ENCODE measurements at places on chromosomes 5 and 9.
A peak's percentile ranks its signal among the peaks of the same experiment; 100 is the strongest.

GRCh38 chr5:103620851-103621547 is 58.4 kb upstream of the NUDT12 start:
- no peak for DNase-seq

- no peak for DNase-seq
These were observed 88.6 kb upstream of the AGXT2 start for GRCh38 chr5:35136386-35136785.

DNA sequence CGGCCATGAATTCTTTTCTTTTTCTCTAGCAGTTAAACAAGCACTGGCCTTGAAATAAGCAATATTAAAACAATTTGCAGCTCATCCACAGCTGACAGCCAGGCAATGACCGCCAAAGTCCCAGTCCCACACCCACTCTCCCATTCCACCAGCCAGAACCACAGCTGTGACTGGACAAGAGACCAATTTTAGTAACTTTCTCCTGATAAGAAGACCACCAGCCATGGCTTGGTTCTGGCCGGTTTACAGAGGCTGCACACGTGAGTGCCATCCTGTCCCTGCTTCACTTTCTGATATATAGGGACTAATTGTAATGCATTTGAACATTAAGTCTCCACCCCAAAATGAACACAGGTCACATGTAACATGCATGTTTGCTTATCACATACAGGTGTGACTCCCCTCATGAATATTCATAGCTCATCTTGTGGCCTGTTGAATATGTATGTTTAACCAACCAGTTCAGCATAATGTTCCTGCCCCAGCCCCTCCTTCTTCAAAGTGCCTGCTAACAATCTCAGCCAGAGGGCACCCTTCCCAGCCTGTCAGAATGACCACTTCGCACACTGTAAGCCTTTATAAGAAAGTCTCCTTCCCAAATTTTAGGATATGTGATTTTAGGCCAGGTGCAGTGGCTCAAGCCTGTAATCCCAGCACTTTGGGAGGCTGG is 23.9 kb upstream of the FANCC start:
- DNase-seq: no peak

- DNase-seq: no peak
These were observed 44.7 kb upstream of the DMAC1 start for GRCh38 chr9:7844242-7844641.

DNA sequence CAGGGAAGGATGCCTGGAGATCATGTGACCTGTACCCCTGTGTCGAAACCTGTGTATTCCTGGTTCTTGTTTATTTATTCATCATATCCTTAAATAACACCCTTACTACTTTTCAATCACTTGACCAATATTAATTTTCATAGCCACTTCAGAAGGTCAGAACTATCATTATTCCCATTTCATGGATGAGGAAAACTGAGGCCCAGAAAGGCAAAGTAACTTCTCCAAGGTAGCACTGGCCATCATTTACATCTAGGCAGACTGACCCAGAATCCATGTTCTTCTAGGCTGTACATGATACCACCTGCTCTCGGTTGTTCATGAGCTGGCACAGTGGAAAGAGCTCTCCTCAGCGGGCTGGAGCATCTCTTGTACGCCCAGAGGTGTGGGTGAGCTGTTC is 49.4 kb downstream of the KCNIP1 start:
- no peak for DNase-seq

DNA sequence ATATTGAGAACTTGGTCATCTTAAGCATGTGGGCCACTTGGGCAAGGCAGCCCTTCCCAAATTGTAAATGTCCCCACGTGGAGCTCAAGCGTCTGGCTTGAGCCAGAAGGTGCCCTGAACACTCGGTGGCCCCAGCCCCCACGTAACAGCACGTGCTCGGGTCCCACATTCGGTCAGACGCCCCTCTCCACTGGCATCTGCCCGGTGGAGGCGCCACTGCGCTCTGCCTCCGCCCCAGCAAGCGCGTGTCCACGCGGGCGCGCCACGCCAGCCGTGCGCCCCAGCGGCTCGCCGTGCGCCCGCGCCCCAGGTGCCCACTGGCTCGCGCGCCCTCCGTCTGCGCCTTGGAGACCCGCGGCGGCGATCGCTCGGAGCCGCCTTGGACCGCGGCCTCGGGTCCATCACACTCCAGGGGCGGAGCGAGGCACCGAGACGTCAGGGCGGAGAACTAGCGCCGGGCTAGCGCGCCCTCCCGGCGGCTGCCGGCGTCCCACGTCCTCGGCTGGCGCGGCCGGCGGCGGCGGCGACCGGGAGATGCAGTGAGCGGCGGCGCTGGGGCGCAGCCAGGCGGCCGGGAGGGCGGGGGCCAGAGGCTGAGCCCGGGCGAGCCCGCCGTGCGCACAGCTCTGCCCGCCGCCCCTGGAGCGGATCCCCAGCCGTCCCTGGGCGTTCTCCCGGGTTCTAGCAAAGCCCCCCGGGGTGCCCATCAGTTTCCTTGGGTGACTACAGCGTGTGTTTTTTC is at the start of gene PALM2AKAP2:
TSS of gene PALM2AKAP2 (plus strand) at position 488 of the 742 bp plus-strand sequence. CDS start 291 bp downstream, outside the sequence.
- DNase-seq: peak; percentile 20

DNA sequence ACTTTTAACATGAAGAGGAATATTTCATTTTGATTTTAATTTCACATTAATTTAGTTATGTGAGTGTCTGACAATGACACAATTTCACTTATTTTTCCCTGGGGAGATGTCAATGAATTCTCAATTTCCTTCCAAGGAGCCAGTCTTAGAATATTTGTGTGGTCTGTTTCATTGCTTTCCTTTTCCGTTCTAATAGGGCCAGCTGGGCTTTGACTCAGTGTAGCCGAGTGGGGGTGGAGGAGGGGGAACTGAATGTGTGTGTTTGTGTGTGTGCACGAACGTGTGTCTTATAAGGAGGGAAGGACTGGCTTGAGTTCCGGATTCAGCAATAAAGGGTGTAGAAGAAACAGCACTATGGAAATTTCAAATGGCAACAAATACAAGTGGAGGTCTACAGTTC is 100.0 kb downstream of the BASP1 start:
- DNase-seq: no peak

DNA sequence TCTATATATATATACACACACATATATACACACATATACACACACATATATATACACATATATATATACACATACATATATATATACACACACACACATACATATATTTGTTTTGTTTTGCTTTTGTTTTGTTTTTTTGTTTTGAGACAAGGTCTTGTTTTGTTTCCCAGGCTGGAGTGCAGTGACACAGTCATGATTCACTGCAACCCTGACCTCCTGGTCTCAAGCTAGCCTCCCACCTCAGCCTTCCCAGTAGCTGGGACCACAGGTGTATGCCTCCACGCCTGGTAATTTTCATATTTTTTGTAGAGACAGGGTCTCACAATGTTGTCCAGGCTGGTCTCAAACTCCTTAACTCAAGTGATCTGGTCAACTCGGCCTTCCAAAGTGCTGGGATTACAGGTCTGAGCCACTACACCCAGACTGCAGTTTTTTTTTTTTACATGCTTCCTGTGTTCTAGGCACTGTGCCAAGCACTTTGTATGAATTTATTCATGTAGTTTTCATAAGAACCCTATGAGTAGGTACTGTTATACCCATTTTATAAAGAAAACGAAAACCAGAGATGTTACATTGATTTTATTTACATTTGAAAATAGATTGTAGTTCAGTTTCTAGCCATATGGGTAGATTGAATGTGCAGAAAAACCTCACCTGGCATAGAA is 120.7 kb downstream of the PBX3 start:
- DNase-seq: no peak

DNA sequence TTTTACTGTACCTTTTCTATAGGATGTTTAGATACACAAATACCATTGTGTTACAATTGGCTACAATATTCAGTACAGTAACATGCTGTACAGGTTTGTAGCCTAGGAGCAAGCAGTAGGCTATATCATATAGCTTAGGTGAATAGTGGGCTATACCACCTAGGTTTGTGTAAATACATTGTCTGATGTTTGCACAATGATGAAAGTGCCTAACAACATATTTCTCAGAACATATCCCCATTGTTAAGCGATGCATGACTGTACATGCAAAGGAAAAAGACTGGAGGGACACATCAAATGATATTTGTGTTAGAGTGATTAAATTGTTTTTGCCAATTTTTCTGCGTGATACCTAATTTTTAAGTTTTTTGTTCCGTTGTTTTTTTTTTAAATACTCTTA is 5.3 kb downstream of the CHMP5 start:
- no peak for DNase-seq

DNA sequence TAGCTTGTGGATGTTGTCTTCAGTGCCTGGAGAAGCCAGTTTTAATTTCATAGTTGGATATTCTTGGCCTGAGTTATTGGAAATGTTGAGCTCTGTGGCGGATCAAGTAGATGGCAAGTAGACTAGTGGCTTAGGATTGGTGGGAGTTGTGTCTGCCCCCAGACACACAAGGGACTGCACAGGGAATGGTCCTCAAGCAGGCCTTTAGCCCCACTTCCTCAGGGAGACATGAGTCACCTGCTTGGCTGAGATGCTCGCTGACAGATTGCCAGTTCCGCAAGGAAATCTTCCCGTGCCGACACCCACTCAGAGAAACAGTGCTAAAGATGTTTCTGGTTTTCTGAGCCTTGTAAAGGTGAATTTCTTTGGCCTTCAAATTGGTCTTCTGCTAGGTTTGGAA is 18.8 kb upstream of the CATSPER3 start:
- no peak for DNase-seq
